ENCODE measurements at places on chromosomes 2 and 18.

GRCh38 chr2:95174031-95174542 is 8.5 kb downstream of the ZNF2 start:
- DNase-seq, result no peak

DNA sequence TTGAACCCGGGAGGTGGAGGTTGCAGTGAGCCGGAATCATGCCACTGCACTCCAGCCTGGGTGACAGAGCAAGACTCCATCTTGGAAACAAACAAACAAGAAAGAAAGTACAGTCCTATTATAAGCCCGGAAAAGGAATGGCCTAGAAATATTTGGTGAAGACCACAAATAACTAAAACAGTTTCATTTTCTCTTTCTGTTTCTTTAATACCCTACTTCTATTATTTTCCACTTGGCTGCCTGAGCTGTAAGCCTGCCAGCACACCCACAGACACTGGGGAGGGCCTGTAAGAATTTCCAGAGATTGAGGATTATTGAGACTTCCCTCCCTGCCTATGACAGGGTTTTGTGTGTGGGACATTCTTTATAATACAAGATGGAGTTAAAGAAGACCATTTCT is 188.0 kb upstream of the DCC start:
- no peak for DNase-seq

DNA sequence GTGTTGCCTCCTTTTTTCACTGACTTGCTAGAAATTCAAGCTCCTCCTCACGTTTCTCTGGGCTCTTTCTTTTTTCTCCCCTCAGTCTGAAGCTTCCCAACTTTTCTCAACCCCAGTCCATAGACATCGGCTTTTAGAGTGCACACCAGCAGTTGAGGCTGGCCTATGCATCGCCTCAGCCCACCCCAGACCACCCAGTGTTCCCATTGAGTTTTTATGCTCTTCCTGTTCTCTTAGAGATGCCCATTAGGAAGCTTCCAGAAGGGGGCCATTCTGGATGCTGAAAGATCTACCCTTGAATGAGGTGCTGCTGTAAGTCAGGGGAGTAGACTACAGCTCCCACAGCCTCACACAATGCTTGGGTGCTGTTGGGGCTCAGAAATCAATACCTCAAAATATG is 12.0 kb upstream of the GYPC start:
- DNase-seq, result no peak

GRCh38 chr2:101200676-101201075 is 49.5 kb upstream of the TBC1D8 start:
- DNase-seq, result no peak

- DNase-seq, result no peak
Measured at GRCh38 chr2:88296247-88296646, 126.1 kb downstream of the THNSL2 start.
